Sigmoid colon (tissue), 7 donors: ENCODE measurements at places on chromosomes 2 and 18. TPM values are rescaled to one million over a fixed set of nuclear protein-coding genes. Genes with fewer than 3 reads are reported as not detected.

DNA sequence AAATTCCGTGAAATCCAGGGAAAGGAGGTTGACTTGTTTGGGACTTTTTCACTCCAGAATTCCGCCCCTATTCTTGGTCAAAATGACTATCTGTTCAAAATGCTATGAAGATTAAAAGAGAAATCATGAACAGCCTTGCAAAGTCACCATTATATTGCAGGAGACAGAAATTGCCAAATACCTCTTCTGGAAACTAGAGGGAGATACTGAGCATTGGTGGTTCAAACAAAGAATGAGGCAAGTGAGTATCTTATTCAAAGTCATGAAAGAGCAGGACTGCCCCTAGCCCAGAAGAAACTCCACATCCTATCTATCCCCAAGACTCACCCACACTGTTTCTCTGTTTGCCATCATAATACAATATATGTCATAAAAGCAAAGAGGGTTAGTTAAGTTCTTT lies 862.3 kb upstream of the POU3F3 start:
- H3K27me3 ChIP-seq: no peaks in the 10 kb centered on the region
- no peak for DNase-seq
- no peaks in the 10 kb centered on the region for H3K36me3 ChIP-seq

DNA sequence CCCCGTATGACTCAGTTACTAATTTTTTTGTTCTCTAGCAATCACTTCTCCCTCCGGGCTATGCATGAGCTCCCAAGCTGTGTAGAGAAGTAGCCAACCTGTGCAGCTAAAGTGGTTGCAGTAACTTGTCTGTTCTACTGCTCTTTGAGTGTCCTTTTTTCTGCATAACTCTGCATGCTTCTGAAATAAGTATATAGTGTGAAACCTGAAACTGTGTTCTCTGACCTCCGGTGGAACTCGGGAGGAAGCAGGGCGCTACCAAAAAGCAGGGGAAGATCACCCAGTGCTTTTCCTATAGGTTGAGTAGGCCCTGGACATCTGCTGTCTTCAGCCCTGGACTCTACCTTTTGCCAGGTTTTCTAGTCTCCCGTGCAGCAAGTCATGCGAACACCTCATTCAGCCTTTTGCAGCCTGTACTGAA lies 47.8 kb downstream of the PHLPP1 start:
- DNase-seq: no peak
- H3K4me1 ChIP-seq: peaks cover 18% of the 10 kb centered on the region
- no peaks in the 10 kb centered on the region for H3K27me3 ChIP-seq

DNA sequence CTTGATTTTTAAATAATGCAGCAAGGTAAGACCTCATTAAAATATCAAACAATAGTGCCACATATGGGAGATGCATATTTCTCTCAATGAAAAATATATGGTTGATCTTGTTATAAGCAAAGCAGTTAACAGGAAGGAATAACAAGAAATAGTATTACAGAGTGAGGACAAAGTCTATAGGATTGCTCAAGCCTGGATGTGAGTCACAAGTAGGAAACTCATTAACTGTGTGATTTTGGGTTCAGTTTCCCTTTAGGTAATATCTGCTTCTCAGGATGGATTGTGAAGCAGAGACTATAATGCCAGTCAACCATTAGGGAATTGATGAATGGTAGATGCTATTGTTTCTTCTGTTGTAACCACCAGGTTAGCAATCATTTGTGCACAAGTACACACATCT lies 42.9 kb upstream of the SPHKAP start:
- no peak overlapping the region for H3K27ac ChIP-seq
- DNase-seq: no peak
- no peaks in the 10 kb centered on the region for H3K36me3 ChIP-seq
- no peak overlapping the region for H3K4me3 ChIP-seq
- H3K4me1 ChIP-seq: no peaks in the 10 kb centered on the region
- no peaks in the 10 kb centered on the region for H3K27me3 ChIP-seq

DNA sequence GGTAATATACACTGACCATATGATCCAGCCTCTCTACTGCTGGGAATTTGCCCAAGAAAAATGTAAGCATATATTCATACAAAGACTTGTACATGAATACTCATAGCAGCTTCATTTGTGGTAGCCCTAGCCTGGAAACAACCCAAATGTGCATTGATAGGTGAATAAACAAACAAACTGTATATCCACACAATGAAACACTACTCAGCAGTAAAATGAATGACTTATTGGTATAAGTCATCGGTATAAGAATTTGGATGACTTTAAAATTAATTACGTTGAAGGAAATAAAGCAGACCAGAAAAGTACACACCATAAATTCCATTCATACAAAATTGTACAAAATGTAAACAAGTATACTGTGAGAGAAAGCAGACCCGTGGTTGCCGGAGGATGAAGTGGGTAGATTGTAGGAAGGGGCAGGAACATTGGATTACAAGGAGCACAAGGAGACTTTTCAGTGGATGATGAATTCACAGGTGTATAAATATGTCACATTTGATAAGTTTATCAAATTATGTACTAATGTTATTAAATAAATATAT lies 376.7 kb downstream of the TDRD15 start:
- H3K27ac ChIP-seq: no peak overlapping the region
- H3K27me3 ChIP-seq: no peaks in the 10 kb centered on the region
- no peaks in the 10 kb centered on the region for H3K36me3 ChIP-seq

The CD8A gene
- total RNA-seq: 1.5 TPM
